Left lung (tissue), 14 donors: ENCODE measurements at places on chromosomes 3 and 15. TPM values are rescaled to one million over a fixed set of nuclear protein-coding genes. Genes with fewer than 3 reads are reported as not detected.

GRCh38 chr3:184419171-184419570 lies 39.3 kb downstream of the CHRD start:
- DNase-seq: peak; percentile 31

DNA sequence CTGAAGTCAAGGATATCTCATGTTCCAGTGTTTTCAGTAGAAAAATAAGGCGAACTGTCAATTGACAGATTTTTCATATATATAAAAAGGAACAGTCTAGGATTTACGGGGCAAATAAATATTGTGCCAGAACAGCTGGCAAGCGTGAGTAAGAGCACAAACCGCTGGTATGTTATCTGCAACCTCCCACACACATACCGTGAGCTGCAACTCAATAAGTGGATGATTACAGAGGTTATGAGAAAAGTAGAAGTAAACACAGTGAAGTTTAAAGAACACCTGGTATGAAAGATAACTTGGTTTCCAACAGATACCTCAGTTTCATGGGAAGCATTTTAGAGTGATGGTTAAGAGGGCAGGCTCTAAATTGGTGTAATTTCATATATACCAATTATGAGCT lies 733.4 kb downstream of the TUSC7 start:
- no peak for DNase-seq

Gene TMEM108
- 41.3 TPM for polyA plus RNA-seq

DNA sequence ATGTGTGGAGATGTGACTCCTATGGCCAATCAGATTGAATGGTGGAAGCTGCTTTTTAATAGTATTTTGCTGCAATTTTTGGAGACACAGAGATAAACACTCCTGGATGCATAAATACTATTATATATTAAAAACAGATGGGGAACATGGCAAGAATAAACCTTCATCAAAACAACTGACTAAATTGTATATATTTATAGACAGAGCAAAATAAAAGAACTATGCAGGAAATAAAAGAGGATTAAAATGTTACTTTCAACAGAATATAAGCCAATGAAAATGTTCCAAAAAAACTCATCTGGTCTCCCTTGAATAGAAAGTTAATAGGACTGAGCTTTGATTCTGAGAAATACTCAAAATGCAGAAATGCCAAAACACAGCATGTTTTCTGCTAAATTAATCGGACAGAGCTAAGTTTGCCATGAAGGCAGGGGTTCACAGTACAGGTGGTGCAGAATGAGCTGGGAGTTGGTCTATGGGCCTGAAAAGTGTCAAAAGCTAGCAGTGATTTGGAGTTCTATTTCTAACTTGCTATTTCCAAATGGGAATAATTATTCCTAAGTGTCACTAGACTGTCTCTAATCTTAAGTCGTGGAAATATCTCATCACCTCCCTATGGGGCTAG lies 227.2 kb downstream of the CNTN3 start:
- DNase-seq: no peak

Gene SMCO1
- not detected for polyA plus RNA-seq

Gene MAPKAPK3
- polyA plus RNA-seq: 35.4 TPM

DNA sequence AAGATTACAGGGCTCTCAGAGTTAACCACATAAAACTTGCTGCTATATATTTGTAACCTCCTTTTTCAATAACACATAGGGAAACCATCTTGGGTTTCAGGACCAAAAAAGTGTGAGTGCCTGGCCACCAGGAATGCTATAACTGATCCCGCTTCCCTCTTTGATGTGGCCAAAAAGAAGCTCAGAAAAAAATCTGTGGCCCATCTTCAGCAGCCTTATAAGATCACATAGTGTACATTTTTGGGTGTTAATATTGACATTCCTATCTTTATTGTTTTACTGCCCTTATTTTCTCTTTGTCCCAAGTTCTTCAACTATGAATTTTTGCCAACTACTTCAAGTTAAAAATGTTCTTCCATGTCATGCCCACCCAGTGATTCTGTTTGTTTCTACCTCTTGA lies 102.8 kb downstream of the LIPC start:
- no peak for DNase-seq

- DNase-seq: no peak
Measured at GRCh38 chr3:169340065-169340464, 323.4 kb downstream of the MECOM start.

- no peak for DNase-seq
Measured at GRCh38 chr15:43948691-43949325, 122.0 kb downstream of the WDR76 start.

DNA sequence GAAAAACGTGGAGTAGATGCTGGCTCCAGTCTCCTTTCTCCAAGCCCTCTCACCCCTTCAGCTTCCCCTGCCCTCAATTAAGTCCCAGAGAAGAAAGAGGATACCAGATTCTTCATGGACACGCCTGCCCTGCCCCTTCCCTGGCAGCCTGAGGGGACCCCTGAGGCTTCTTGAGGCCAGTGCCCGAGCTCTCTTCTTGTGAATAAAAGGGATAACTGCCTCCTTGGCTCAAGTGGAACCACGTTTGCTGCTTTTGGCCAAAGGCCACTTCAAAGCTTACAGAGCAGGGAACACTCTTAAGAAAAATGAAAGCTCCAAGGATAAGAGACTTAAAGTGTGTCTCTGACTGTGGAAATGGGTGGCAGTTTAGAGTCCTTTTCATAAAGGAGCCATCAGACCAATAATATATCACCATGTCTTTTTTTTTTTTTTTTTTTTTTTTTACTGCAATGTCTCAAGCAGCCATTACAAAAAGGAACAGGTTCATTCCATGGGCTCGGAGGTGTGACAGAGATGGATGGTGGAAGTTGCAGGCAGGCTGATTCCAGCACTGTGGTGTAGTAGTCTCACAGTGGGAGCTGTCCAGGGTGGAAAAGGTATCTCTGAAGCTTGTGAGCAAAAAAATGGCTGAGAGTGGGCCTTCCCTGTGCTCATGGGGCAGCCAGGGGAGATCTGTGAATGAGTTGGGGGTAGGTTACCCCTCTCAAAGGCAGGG lies 108.8 kb downstream of the SEMA5B start:
- DNase-seq: no peak

Gene PLSCR2
- 0.99 TPM for polyA plus RNA-seq

Gene MB21D2
- 6.4 TPM for polyA plus RNA-seq

DNA sequence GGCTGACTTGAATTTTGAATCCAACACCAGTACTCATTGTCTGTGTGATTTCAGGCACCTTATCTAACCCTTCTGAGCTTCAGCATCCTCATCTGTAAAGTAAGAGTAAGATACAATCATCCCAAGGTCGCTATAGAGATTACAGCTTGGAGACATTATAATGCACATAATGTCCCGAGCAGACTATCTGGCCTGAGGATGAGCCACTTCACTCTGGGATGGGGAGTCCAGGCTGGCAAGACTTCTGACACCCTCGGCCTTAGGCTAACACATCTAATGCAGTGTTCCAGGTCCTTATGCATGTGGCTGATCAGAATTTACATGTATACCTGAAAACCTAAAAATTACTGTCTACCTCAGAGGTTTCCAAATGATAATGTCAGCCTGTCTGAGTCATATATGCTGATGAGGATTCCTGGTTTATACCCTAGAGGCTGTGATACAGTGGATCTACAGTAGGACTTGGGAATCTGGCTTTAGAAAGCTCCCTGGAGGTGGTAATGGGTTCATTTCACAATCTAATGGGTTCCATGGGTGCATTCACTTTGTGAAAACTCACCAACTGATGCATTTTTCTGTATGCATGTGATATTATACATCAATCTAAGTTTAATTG lies 229.0 kb upstream of the SLCO3A1 start:
- no peak for DNase-seq

Gene FSIP1
- polyA plus RNA-seq: 0.86 TPM

Gene LRTM1
- not detected for polyA plus RNA-seq

DNA sequence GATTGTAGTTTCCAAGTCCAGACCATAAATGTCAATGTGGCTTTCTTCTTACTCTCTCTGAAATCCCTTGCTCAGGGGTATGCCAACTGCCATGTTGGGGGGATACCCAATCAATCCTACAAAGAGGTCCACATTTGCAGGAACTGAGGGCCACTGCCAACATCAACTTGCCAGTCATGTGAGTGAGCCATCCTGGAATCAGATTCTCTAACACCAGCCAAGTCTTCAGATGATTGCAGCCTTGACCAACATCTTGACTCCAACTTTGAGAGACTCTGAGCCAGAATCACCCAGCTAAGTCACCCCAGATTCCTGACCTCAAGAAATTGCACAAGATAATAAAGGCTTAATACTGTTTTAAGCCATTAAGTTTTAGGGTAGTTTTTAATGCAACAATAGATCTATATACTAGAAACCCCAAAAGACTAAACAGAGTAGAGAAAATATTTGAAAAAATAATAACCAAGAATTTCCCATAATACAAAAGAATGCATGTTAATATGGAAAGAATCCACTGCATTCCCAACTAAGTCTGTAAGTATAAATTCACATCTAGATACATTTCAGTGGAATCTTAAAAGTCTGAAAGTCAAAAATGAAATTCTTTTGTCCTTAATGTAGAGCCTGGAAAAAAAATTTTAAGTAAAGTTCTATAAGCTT lies 22.4 kb downstream of the ISG20 start:
- no peak for DNase-seq

- DNase-seq: no peak
Measured at GRCh38 chr3:71341721-71342120, 241.8 kb downstream of the FOXP1 start.

GRCh38 chr3:148964809-148965208 lies 26.5 kb upstream of the GYG1 start:
- no peak for DNase-seq

- no peak for DNase-seq
Measured at GRCh38 chr15:86267892-86268291, 188.2 kb downstream of the AGBL1 start.

DNA sequence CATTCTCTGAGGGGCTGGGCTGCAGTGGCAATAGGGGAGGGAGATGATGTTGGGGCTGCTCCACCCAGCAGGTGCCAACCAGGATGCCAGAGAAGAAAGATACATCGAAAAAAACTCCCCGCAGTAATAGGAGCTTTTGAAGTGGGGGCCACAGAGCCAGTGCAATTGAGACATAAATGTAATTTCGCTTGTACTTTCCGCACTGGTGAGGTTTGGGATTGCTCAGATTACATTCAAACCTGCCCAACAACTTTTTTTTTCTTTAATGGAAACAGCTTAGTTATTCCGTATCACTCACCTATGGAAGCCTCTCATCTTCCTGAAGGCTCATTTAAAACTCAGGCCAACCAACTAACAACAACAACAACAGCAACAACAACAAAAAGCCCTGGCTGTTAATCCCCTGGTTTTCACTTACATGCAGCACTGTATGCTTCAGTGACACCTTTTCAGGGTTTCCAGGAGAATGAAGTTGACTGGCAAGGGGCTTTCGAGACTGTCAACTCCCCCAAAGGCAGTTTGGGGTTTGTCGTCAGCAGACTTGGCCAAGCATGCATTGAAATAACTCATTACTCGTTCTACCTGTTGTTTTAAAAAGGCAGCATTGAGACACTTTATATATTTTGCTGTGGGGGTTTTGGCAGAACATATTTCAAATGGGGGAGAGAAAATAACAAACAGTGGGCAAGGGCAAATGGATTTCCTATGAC lies 163.8 kb downstream of the EBLN2 start:
- DNase-seq: no peak

DNA sequence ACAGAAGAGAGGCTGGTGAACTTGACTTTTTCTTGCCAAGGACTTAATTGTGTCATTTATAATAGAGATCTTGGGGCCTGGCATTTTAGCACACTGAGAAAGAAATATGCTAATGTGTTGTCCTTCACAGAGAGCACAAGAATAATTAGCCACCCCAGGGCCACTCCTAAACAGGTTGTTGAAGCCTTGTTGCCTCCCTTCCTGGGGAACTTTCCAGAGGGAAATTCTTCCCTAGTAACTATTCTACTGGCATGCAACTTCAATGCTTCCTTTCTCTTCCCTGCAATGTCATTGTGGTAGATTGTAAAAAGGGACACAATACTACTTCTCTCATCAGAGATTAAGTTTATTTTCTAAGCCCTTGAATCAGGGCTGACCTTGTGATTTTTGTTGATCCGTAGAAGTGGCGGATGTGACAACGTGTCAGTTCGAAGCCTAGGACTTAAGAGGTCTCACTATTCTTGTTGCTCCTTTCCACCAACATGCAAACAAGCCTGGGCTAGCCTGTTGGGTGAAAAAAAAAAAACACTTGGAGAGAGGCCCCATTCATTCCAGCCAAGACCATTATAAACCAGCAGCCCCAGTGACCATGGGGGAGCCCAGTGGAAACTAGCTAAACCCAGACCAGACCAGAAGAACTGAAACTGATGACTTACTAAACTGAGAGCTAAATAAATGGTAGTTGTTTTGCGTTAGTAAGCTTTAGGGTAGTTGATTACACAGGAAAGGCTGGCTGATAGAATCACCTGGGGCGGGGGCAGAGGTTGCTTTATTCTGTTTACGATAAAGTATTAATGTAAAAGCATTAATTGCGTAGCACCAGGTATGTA lies 287.2 kb downstream of the SHQ1 start:
- DNase-seq: no peak

Gene AP3B2
- 2.2 TPM for polyA plus RNA-seq

GRCh38 chr3:126119976-126120375 lies 36.1 kb upstream of the SLC41A3 start:
- DNase-seq: no peak

- no peak for DNase-seq
Measured at GRCh38 chr15:66172324-66172980, 81.1 kb downstream of the MEGF11 start.

Gene NR1I2
- 0.41 TPM for polyA plus RNA-seq

- DNase-seq: no peak
Measured at GRCh38 chr15:56797720-56798275, 64.5 kb upstream of the ZNF280D start.

DNA sequence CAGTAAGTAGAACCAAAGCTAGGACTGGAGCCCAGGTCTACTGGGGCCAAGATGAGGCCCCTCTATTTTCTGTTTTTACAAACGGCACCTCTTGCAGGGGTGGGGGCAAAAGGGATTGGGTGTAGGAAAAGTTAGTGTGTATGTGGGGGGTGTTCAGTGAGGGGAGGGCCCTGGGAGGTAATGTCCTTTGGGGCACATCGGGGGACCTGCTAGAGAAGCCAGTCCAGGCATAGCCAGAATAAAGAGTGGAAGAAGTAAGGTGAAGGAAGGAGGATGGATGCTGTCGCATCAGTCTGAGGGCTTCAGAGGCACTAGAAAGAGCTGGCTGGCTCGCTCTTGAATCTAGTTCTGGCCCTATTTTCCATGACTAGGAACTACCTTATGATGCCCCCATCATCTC lies 2.6 kb downstream of the PLCD1 start:
- DNase-seq: no peak

- no peak for DNase-seq
Measured at GRCh38 chr3:172314591-172315160, 133.6 kb downstream of the GHSR start.

DNA sequence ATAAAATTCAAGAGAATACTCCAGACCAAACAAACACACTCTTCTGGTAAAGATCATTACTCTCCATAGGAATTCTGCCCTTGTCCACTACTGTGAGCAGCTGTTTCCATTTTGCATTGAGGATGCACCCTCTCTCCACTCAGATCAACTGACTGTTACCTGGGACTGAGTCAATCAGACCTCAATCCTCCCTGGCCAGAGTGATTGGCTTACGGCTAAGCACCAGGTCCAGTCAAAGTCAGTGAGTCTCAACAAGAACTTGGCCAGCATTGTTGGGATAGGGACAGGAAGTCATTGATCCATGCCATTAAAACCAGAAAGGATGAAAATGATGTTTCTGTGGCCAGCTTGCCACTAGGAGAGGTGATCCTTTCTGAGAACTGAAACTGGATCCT lies 79.7 kb downstream of the WNT5A start:
- DNase-seq: no peak

Gene C3orf22
- 0.21 TPM for polyA plus RNA-seq

Gene PDE8A
- 50.4 TPM for polyA plus RNA-seq

Gene SAMD7
- polyA plus RNA-seq: not detected

- DNase-seq: no peak
Measured at GRCh38 chr15:31084176-31084575, 17.3 kb downstream of the TRPM1 start.

GRCh38 chr3:21645121-21645897 lies 105.7 kb downstream of the ZNF385D start:
- no peak for DNase-seq
